HT1080 (cell line): ENCODE measurements at places on chromosomes 12 and 14. TPM values are rescaled to one million over a fixed set of nuclear protein-coding genes. Genes with fewer than 3 reads are reported as not detected.

Gene SEC23A
- total RNA-seq: 95.6 and 108 TPM in 2 replicates

GRCh38 chr12:11768233-11768965 is 118.9 kb downstream of the ETV6 start:
- DNase-seq: no peak

Gene DNAJC22
- total RNA-seq: 8.3 and 9.1 TPM in 2 replicates

GRCh38 chr14:97456958-97457357 is 659.8 kb downstream of the VRK1 start:
- peak; percentile 57 for DNase-seq

GRCh38 chr14:90510159-90510558 is 113.3 kb downstream of the CALM1 start:
- no peak for DNase-seq

DNA sequence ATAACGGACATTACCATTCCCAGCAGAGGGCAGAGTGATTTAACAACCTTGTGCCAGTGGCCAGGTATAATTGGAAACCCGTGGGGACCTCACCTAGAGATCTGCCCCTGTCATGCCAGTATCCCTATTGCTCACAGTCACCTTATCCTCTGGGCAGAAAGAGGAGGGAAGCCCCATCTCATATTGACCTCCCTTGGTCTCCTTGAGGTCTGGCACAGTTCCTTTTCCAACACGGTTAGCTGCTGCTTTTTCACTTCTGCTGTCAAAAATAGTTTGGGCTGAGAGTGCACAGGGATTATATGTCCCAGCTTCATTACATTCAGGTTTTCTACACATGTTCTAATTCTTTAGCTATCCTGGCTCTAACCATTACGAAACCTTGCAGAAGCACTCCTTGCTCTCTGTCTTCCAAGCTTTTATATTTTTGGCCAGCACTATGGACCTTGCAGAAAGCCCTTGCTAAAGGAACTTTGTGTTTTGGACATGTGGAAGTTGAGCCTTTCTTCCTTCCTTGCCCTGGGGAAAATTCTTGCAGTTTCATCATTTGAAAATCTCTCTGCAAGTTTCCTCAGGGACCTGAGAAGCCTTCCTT is 111.7 kb upstream of the MIS18BP1 start:
- no peak for DNase-seq

DNA sequence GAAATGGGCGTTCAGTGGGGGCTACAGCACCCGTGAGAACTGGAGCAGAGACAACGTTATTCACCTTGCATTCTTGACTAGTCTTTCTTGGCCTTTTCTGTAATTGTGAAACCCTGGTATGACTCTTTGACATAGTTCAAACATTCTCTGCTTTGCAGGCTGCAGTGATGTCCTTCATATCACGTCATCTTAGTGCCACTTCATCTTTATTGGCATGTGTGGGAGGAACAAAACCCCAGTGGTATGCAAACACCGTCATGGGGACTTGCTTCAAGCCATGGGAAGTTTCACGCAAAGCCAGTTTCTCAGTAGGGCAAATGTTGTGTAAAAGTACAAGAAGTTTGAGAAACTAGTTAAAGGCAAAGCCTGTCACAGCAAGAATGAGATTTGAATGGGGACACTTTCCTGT is 20.2 kb upstream of the DUSP16 start:
- peak; percentile 32 for DNase-seq

Gene ATG2B
- 6.9 and 9.4 TPM in 2 replicates for total RNA-seq

- DNase-seq: no peak
Observed at GRCh38 chr12:115473257-115473956, 789.4 kb upstream of the TBX3 start.
